NCI-H1105 treated with DMSO at 0.1 percent for 48 hours (cell line): ENCODE measurements at places on chromosomes 1 and 21.

GRCh38 chr1:204974327-204974726 is 68.7 kb upstream of the CNTN2 start:
- DNase-seq, result no peak

- no peak for DNase-seq
Observed at GRCh38 chr1:206776229-206776628, 3.9 kb upstream of the IL10 start.

DNA sequence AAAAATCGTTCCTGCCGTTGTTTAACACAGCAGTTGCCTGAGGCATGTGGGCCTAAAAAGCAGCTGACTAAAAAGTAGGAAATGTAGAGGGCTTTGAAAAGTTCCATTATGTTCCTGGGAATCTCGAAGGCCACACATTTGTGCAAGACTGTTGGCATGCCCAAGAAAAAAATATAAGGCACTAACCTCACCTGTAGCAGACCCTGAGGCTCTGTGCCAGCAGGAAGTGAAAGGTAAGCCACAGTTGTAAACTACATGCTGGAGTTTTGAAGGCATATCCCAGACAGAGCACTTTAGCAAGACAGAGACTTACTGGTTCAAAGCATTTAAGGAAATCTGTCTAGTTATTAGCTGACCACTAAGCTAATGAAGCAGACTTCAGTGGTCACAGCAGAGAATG is 52.7 kb downstream of the TRMT1L start:
- DNase-seq, result no peak

- DNase-seq, result no peak
Observed at GRCh38 chr1:117611121-117611601, 5.3 kb downstream of the TENT5C start.

DNA sequence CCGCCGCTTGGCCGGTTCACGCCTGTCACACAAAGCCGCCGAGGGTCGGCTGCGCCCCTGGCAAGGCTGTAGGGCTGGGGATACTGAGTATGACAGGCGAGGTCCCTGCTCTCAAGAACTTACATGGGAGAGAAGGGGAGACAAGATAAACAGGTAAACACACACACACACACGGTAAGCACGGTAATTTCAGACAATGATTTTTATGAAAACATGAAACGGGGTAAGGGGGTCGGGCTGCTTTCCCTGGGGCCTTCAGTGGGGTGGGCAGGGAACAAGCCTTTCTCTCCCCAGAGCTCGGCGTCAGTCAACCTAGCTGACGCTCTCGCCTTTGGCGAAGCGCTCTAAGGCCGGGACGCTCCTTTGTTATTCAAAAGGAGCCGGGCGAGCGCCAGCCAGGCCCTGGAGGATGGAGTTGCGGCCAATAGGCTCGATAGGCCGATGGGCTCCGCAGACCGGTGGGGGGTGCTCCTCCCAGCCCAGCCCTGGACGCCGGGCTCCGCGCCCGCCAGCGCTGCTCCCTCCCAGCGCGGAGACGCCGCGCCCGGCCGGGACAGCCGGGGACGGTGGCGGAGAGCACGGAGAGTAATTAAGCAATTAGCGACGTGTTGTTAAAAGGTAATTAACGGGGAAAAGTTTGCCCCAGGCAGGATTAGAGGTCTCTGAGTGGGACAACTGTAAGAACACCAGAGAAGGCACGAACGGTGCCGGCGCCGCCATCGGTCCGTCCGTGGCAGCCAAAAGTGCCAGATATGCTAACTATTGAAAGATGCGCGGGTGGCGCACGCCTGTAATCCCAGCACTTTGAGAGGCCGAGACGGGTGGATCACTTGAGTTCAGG is 950 bp upstream of the INKA2 start:
- peak; percentile 65 for DNase-seq

DNA sequence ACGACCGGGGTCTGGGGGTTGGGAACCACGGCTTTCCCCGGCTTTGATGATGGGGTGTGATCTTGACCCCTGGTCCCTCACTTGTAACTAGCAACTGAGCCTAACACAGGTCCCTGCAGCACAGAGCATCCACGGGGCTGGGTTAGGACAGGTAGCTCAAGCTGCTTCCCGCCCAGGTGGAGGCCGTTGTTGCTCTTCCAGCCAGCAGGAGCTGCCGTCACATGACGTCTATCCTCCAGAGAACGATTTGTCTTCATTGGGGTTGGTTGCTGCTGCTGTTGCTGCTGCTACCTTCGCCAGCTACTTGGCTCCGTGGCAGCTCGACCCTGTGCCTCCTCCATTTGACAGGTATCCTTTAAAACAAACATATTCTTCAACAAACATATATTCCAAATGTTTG is 74.3 kb upstream of the ADAR start:
- no peak for DNase-seq

DNA sequence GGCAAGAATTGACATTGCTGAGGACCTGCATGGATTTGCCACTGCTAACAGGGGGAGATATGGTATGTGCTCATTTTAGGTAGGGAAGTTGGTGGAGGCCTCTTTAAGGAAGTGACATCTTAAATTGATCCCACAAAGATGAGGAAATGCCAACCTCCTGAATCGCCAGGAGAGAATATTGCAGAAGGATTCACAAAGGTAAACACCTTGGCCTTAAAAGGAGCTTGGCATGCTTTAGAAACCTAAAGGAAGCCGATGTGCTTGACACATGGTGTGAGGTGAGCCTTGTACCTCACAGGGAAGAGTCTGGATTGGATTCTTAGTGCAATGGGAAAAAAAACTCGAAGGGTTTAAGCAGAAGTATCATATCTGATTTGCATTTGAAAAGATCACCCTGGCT is 470.5 kb upstream of the DAB1 start:
- no peak for DNase-seq

- no peak for DNase-seq
Observed at GRCh38 chr1:33147997-33148314, 33.9 kb downstream of the TRIM62 start.
